ENCODE measurements at places on chromosomes 1 and 21. TPM values are rescaled to one million over a fixed set of nuclear protein-coding genes. Genes with fewer than 3 reads are reported as not detected.

The ADORA1 gene
- total RNA-seq, result 27.9 TPM

The FCGR2B gene
- 42.4 TPM for total RNA-seq

The ST6GALNAC3 gene
- 4.6 TPM for total RNA-seq

The CELA3A gene
- total RNA-seq, result not detected

The SPATA17 gene
- 1.2 TPM for total RNA-seq

The TFF2 gene
- not detected for total RNA-seq

The UBE2J2 gene
- 41.5 TPM for total RNA-seq

The FMOD gene
- total RNA-seq, result 33.3 TPM

The MAEL gene
- 2.9 TPM for total RNA-seq

The SPATA46 gene
- not detected for total RNA-seq

The CTSS gene
- total RNA-seq, result 77.4 TPM

The LCE1A gene
- total RNA-seq, result not detected

The RHOU gene
- 12.9 TPM for total RNA-seq

The MATN1 gene
- not detected for total RNA-seq

The TEDDM1 gene
- total RNA-seq, result not detected

The WASF2 gene
- 71.8 TPM for total RNA-seq

All from left cardiac atrium (tissue), 4 donors.